ENCODE measurements at places on chromosomes 3 and 15.

DNA sequence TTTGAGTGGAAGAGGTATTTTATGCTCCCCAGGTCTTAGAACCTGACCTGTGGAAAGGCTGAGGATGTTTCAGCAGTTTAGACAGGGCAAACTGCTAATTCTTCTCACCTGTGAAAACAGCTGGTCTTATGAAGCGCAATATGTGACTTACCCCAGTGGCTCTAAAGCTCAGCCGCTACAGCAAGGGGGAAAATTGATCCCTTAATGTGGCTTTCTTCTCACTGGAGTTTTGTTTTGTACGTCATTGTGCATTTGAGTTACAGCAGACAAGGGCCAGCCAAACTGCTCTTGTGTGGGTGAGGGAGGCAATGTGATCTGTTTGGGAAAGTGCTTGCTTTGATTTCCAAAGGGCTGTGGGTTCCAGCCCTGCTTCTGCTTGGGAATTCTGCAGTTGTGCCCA lies 293.4 kb upstream of the LRRFIP2 start:
- DNase-seq: no peak

- DNase-seq: no peak
These were observed 1.7 kb downstream of the MEIS2 start for GRCh38 chr15:37098468-37099318.

DNA sequence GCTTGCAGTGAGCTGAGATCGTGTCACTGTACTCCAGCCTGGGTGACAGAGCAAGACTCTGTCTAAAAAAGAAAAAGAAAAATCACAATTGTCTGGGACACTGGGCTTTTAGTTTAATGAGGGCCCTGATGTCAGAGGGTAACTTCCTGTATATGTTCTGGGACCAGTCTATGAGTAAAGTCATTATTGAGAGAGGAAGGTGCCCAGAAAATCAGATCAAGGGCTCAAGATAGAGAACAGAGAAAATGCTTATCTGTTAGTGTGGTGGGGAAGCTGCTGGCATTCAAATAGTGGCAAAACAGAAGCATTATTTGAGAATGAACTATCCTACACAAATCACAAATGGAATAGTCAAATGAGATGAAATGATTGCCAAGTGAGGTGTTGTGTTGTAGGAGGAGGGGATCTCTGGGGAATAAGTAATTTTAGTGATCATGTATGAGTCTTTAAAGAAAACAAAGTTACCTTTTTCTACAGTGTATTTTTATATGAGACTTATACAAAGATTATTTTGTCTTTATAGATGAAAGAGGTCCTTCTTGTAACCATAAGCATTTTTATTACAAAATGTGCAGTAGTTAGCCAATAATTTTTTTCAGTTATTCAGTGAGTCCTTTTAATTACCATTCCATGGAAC lies 13.4 kb downstream of the ARIH2 start:
- no peak for DNase-seq

DNA sequence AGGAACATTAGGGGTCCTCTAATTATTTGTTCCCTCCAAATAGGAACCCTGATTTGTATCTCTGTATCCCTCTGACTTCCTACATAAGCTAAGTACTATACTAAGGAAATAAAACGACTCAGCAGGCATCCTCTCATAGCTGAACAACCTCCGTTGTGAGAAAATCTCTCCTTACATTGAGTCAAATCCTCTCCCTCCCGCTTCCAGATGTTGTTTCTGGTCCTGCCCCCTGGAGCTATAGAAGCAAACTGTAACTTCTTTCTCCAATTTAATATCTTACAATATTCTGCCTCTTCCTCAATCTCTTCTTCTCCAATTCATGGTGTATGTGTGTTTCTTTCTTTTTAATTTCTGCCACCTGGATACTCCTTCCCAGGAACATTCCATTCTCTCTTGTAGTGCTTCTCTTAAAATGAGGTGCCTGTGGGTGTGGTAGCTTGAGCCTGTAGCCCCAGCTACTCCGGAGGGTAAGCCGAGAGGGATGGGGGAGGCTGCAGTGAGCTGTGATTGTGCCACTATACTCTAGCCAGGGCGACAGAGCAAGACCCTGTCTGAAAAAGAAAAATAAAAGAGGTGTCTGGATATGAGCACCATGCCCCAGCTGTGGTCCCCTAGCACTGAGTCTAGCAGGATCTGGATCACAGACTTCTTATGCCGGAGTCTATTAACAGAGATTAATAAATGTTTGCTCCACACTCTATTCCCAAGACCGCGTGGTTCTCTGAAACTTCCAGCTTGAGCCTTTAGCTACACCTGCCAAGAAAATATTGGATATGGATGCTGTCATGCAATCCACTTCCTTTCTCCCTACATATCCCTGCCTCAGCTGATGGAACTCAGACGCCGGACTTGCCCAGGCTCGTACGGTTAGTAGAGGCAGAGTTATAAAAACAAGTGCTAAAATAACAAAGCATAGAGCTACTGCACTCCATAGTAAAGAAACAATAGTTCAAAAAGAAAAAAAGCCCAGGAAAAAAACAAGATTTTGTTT lies 42.9 kb upstream of the NEO1 start:
- DNase-seq: no peak

DNA sequence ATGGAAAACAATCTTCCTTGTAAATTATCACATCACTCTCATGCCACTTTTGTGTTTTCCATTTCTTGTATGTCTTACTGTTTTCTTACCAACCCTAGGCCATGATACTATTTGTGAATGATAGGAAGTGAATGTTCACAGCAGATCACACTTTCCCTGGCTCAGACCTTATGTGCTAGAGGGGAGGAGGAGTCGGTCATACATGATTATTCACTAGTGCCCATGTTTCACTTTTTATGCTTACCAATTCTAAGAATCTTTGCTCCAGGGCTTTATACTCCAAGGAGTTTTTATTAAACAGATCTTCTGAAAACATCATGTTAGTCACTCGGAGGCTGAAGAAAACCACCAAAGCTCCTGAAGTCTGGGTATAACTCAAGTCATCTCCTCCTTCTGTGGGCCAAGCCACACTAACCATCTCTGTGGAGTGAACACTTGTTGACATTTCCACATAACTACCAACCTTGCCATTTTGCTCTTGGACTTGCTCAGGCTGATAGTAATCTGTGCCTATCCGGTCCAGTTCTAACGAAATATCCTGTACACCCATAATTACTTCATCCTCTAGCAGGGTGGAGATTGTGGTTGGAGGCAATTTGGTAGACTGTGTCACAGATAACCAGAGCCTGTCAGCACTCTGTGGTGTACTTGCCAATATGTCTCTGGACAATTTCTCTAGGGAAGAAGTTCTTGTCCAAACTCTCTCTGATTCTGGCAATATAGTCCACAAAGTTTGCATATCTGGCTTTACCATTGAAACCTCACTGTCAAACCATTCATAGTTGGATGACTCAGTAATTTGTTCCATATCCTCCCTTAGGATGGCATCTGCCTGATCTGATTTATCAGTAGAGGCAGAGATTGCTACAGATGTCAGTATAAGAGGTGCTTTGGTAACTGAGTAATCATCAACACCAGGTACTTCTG lies 76.8 kb downstream of the IMPG2 start:
- DNase-seq: no peak

GRCh38 chr3:126964950-126965349 lies 18.0 kb upstream of the PLXNA1 start:
- DNase-seq: no peak

GRCh38 chr15:38164061-38164460 lies 88.6 kb upstream of the SPRED1 start:
- DNase-seq: no peak

DNA sequence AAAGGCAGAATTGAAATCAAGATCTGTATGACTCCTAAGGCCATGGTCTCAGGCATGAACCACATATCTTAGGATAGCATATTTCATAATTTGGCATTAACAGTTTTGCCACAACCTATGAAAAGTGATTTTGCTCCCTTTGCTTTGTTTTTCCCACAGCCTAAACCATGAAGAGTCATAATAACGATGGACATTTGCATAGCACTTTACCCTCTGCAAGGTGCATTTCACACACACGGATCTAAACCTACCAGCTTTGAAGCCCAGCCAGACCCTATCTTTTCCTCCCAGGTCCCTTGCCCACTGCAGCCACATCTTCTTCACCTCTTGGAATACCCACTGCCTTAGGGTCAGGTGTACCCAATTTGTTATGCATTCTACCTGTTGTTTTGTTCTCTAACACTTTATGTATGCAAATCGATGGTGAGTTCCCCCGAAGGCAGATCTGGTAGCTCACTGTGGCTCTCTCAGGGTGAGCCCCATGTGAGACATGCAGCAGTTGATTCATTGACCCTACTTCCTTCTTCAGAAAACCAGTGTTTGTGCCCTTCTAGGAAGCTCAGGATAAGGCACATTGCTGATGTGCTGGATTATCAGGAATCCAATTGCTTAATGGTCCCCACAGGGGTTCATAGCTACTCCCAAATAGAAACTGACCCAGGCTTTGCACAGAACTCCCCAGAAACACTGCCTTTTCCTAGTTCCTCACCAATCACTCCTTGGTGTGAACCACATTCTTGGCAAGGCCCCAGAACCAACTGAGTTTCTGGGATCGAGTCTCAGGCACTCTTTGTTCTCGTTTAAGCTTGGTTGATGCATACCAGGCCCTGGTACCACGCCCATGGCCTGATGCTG lies 8.7 kb downstream of the ARHGAP31 start:
- DNase-seq: no peak

GRCh38 chr15:77507911-77508310 lies 87.2 kb downstream of the HMG20A start:
- no peak for DNase-seq

- DNase-seq: no peak
These were observed at the start of gene UPK1B for GRCh38 chr3:119173325-119173724. Gene UPK1B, plus strand, starts transcription at chr3:119173598. Its CDS starts 13,144 bp downstream, at chr3:119186742.

DNA sequence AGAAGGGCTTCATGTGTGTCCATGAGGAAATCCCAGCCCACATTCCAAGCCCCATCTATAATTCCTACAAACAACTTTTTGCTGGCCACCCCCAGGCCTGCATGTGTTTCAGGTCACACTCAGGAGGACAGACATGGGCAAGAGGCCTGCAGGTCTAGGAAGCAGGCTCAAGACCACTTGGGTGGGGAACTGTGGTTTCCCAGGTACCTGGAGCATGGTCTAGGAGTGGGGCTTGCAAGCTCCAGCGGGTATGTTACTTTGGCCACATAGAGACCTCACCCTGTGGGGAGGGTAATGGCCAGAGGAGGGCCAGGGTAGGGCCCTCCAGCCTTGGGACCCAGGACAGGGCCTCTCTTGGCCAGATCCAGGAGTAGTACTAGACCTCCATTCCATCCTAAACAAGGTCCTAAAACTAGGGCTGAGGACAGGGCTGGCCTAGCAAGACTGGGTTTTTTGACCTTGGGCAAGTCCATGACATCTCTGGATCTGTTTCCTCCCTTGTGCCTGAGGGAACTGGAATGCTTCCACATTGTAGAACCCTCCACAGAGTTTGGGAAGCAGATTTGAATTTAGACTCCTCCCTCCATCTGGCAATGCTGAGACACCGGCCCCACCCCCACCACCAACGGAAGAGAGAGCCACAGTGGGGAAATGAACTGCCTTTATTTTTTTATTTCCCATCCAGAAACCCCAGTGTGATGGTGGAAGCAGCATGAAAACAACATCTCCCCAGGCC lies 22.3 kb downstream of the EAF1 start:
- DNase-seq: no peak

DNA sequence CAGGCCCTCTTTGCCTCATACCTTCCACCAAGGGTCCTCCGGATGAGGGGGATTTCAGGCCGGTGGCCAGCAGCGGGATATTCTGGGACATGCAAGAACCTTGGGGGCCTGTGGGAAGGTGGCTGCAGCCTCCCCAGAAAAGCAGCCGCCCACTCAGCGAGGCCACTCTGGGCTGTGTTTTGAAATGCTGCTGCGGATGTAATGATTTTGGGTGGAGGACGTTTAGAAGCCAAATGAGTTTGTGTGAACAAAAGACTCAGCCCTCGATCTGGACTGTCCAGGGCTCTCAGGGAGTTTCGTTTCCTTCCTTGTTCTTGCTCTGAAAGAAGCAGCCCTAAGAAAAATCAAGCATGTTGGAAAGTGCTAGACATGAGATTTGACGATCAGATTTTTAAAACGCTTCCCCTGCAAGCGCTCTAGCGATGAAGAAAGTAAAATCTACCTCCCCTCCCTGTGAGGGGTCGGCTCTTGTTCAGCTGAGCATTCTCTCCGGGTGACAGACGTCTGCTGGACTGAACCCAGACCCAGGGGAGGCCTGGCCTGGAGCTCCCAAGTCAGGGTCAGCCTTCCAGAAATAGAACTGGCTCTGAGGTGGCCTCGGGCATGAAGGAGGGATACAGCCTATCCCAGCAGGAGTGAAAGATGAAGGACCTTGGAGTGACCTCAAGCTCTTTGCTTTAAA lies 12.9 kb downstream of the HEG1 start:
- no peak for DNase-seq

GRCh38 chr3:169308654-169309250 lies 354.8 kb downstream of the MECOM start:
- no peak for DNase-seq

GRCh38 chr3:113659101-113659541 lies 37.3 kb downstream of the USF3 start:
- DNase-seq: no peak

- DNase-seq: no peak
These were observed 15.7 kb upstream of the RBP1 start for GRCh38 chr3:139555249-139555648.

GRCh38 chr15:42111924-42112323 lies 17.6 kb upstream of the PLA2G4D start:
- DNase-seq: no peak

GRCh38 chr15:93159930-93160329 lies 70.9 kb upstream of the RGMA start:
- no peak for DNase-seq

GRCh38 chr15:83248151-83249029 lies 36.1 kb downstream of the BNC1 start:
- peak; percentile 16 for DNase-seq

- DNase-seq: no peak
These were observed 525.2 kb downstream of the OCA2 start for GRCh38 chr15:27573805-27574485.

DNA sequence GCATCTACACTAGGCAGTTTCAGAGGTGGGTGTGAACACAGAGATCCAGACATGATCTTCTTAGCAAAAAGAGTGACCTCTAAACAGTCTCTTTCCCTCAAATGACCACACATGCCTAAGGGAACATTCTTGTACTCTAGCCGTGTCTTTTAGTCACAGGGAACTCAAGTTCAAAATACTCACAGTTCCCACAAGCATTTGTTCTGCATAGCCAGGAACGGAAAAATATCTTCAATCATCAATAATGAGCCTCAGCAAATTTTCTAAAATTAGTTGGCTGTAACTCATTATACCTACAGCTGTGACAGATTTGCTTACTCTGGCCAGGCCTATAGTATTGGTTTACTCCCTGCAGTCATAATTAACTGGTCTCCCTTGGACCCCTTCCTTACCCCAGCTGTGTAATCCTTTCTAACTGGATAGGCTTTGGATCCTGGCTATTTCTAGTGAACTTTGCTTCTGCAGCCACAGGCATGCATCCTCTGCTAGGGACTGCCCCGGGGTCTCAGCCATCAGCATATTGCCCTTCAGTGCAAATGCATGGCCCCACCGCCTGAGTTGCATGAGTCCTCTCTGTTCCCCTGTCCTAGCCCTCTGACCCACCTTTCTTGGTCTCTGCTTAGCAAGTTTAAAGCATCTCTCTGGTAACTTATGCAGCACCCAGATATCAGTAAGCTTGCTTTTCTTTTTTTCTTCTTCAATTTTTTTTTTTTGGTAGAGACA lies 56.0 kb upstream of the HACD2 start:
- DNase-seq: no peak

- peak; percentile 39 for DNase-seq
These were observed 18.0 kb upstream of the LOXL1 start for GRCh38 chr15:73908030-73908821.
